ENCODE measurements at places on chromosomes 2 and 18.

DNA sequence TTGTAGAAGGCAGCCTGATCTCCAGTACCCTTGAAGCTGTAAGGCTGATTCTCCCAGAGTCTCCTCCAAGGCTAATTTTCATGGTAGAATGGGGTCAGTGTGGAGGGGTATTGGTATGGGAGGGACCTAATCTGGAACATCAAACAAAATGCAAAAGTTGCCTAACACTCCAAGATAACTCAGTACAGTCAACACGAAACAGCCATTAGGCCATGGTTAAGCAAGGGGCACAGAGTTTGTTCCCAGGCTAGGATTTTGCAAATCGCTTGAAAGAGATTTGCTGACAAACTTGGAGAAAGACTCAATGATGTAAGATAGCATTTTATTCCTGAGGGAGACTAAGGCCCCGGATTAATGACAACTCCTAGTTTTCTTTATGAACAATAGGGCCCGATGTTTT lies 5.4 kb downstream of the PID1 start:
- DNase-seq = no peak

DNA sequence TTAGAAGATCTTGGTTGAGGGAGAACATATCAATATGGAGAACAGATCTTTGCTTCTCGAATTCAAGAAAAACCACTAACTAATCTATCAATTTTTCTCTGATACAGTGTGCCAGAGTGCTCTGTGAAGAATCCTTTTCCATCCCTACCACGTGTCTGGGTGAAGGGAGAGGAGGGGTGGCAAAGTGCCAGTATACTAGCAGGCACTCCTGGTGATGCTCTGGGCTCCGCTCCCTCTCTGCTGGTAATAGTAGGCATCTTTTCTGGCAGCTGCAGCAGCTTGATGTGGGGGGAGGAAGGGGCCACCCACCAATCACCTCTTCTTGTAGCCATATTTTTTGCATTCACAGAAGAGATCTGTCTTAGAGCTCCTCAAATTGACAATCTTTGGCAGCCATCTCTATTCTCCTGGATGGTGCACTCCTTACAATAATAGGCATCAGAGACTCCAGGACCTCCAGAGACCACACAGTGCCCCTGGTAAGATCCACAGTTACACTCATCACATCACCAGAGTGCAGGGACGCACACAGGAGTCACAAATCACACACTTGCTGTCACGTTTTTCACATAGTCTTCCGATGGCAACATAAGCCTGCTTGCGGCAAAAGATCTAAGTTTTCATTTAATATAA lies 15.7 kb downstream of the STK39 start:
- DNase-seq = no peak

- DNase-seq = no peak
These were observed 253.3 kb upstream of the TCF4 start for GRCh38 chr18:55841314-55841713.

DNA sequence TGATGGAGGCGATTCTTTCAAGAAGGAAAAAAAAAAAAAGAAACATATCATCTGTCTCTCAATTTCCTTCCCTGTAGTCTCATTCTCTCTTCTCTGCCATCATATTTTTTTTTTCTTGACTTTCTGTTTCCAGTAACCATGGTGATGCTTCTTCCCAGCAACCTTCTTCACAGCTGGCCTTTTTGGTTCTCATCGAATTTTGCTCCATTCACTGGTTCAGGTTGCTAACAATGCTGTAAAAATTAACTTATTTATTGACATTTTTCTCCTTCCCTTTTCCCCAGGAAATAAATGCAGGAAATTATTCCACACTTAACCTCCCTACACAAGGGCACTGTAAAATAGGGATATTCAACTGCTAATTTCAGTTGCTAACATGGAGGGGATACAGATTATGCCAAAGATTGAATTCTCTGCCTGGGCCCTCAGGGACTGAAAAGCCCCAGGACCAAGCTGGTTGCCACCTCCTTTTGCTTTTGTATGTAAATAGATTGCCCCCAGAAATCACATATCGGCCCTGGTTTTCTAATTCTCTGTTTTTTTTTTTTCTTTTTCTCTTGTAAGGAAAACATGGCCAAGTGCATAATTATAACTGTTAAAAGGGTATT lies 154.7 kb downstream of the MAP2 start:
- DNase-seq = no peak

- DNase-seq = no peak
These were observed 87.7 kb downstream of the TGOLN2 start for GRCh38 chr2:85240055-85240454.

DNA sequence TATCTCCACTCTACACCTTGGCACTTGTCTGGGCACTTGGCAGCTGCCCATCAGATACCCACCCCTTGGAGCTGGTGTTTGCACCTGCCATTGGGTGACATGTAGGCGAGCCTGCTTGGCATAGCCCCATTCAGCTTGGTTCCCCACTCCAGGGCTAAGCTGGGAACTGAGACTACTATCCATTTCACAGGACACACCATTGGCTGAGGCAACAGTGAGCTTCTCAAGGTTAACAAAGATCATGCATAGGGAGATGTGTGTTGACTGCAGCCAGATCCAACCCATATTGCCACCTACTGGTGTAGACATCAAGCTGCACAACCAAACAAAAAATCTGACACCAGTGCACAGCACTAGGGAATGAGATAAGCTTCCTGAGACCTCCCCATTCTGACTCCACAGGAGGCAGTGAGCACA lies 1389.8 kb upstream of the TMEFF2 start:
- DNase-seq = no peak

DNA sequence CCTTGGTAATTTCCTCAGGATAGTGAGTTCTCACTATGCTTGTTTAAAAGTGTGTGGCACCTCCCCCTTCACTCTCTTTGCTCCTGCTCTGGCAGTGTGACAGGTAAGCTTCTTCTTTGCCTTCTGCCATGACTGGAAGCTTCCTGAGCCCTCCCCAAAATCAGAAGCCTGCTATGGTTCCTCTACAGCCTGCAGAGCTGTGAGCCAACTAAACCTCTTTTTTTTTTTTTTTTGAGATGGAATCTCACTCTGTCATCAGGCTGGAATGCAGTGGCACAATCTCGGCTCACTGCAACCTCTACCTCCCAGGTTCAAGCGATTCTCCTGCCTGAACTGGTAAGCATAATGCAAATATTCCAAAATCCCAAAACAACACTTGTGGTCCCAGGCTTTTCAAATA lies 80.0 kb downstream of the SOWAHC start:
- DNase-seq = no peak

DNA sequence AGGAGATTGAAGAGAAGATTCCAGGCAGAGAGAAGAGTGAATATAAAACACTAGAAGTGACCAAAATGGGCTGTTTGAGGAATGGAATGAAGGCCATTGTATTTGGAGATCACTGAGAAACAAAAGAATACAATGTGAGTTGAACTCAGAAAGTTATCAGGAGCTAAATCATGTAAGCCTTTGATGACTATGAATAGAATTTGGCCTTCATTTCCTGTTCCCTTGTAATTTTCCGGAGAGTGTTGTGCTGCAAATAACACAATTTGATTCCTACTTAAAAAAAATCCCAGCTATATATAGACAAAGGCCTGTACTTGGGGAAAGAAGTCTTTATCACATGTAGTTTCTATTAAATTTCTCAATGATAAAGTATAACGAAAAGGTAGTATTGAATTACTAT lies 33.7 kb upstream of the KYNU start:
- no peak for DNase-seq

DNA sequence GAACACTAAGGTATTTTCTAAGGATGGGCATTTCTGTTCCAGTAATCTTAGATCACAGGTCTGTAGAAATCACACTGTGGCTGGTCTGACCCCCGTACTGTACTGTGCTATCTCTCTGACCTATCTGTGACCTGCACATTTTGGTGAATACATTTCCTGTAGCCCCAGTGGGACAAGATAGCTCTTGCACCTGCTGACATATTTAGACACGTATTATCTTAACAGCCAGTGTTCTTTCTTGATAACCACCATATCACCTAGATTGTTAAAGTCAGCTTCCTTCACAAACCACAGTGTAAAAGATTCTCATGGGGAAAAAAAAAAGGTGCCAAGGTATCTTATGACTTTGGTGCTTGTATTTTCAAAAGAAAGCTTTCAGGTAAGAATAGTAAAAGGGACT lies 39.8 kb upstream of the TMEM247 start:
- no peak for DNase-seq

All from stimulated activated CD8-positive, alpha-beta memory T cell treated with anti-CD3 and anti-CD28 coated beads, Interleukin-7, amount 100 ng/mL, for 1 hour (primary cell).